ENCODE measurements at places on chromosomes 6 and 20.

GRCh38 chr6:37406726-37407341 lies 26.2 kb upstream of the CMTR1 start:
- no peak for DNase-seq

- no peak for DNase-seq
Observed at GRCh38 chr20:52948491-52948890, 23.7 kb upstream of the TSHZ2 start.

GRCh38 chr6:55277646-55278045 lies 49.6 kb upstream of the GFRAL start:
- no peak for DNase-seq

GRCh38 chr20:60974022-60974421 lies 278.0 kb upstream of the CDH4 start:
- no peak for DNase-seq

DNA sequence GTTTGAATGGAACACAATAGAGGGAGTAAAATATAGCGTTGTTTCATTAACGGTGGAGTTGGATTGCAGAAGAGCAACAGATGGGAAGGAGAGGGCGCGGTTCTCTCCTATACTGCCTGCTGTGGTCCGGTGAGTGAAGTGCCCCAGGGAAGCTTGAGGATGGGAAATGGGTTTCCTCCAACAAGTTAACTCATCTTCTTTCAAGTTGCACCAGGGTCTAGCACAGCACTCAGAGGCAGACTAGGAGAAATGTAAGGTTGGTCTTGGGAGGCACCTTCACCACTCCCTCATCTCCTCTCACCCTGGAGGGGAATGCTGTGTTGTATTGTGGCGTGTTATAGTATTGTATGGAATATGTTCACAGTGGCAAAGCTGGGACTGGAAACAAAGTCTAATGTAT lies 96.9 kb upstream of the SLC24A3 start:
- DNase-seq: no peak

GRCh38 chr6:113010196-113010989 lies 663.3 kb downstream of the RFPL4B start:
- no peak for DNase-seq

- no peak for DNase-seq
Observed at GRCh38 chr6:136696238-136696637, 96.0 kb downstream of the MAP3K5 start.

GRCh38 chr6:36444470-36444869 lies 1.7 kb downstream of the KCTD20 start:
- no peak for DNase-seq

DNA sequence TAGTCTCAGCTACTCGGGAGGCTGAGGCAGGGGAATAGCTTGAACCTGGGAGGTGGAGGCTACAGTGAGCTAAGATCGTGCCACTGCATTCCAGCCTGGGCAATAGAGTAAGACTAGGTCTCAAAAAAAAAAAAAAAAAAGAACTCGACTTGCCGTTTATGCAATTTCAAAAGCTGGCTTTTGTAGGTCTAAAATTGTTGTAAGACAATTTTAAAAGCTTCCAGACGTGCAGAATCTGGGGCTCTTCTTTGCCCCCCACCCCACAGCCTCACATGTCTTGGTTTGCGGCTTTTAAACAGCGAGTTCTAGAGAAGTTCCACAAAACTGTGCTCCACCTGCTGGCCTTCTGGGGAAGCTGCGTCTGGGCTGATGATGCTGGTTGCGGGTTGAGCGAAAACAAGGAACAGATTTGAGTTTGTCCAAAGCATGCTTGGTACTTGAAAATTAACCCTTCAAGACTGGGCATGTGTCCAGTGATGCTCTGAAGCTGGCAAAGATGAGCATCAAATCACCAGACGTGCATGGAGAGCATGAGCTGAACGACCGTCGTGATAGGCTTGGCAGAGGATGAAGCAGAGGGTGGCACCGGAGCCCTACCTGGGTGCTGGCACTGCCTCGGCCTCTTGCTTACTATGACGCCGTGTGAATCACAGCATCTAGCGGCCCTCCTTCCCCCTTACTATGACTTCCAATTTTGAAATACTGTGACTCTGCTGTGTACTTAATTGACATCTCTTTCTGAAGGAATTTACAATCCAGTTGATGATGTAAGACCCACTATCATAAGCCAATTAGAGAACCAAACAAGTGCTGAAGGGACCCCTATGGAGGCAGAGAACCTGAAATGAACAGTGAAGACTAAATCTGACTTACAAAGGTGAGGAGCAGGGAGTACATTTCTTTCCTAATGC lies 171.4 kb downstream of the GMPR start:
- DNase-seq: peak; percentile 38

GRCh38 chr6:2979819-2980464 lies 8.6 kb upstream of the SERPINB6 start:
- no peak for DNase-seq
